Thyroid gland (tissue), 4 donors: ENCODE measurements at places on chromosomes 1 and 21.

GRCh38 chr1:51768971-51769588 is 109.4 kb downstream of the NRDC start:
- peak; percentile 22 for DNase-seq

DNA sequence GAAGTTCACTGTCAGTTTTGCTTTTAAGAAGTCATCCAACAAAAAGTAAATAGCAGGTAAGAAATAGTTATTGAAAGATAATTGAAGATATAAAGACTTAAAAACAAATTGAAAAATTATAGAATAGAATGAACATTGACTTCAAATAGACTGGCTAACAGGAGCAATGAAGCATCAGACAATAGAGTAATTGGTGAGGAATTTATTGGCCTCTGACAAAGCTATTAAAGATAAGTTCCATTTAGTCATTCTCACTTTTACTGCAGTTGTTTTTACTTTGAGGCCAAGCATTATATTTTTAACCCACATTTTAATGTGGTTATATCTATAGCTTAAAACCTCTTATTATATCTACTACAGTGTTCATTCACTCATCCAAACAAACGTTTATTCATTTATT is 228.8 kb upstream of the ADGRL2 start:
- no peak for DNase-seq

DNA sequence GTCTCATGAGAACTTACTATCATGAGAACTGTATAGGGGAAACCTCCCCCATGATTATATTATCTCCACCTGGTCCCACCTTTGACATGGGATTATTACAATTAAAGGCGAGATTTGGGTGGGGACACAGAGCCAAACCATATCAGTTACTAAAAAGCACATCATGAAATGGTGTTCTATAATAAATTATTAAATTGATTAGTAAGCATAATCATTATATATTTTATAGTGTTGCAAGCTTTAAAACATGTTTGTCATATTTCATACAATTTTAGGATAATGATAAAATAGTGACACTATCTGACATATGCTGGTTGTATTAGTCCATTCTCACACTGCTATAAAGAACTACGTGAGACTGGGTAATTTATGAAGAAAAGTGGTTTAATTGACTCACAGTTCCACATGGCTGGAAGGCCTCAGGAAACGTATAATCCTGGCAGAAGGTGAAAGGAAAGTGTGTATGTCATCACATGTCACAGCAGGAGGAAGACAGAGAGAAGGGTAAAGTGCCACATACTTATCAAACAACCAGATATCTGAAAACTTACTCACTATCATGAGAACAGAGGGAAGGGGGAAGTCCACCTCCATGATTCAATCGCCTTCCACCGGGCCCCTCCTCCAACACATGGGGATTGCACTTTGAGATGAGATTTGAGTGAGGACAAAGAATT is 539.2 kb upstream of the OLFM3 start:
- DNase-seq = no peak

DNA sequence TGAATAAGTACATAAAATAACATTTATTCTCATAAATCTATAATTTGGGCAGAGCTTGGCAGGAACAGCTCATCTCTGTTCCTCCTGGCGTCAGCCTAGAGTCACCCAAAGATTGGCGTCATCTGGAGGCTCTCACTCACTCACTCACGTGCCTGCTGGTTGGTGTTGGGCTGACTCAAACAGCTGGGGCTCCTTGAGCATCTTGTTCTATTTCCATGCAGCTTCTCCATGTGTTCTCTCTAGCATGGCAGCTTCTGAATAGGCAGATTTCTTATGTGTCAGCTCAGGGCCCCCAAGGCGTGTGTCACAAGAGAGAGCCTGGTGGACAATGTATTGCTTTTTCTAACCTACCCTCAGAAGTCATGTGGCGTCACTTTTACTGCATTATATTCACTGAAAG is 70.6 kb upstream of the RAB3GAP2 start:
- no peak for DNase-seq

DNA sequence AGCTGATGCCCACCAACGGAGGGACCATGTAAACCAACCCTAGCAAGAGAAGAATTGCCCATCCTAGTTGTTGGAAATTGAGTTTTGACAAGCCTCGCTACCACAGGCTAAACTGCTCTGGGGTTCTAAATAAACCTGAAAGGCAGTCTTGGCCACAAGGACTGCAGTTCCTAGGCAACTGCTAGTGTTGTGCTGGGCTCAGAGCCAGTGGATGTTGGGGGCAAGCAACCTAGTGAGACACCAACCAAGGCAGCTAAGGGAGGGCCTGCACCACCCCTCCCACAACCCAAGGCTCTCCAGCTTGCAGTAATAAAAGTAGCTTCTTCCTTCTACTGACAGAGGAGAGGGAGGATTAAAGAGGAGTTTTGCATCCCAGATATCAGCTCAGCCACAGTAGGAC is 102.4 kb upstream of the PKN2 start:
- peak; percentile 15 for DNase-seq

- DNase-seq = no peak
These were observed 17.1 kb downstream of the COL6A2 start for GRCh38 chr21:46114963-46115362.
